ENCODE measurements at places on chromosomes 3 and 15. TPM values are rescaled to one million over a fixed set of nuclear protein-coding genes. Genes with fewer than 3 reads are reported as not detected.

DNA sequence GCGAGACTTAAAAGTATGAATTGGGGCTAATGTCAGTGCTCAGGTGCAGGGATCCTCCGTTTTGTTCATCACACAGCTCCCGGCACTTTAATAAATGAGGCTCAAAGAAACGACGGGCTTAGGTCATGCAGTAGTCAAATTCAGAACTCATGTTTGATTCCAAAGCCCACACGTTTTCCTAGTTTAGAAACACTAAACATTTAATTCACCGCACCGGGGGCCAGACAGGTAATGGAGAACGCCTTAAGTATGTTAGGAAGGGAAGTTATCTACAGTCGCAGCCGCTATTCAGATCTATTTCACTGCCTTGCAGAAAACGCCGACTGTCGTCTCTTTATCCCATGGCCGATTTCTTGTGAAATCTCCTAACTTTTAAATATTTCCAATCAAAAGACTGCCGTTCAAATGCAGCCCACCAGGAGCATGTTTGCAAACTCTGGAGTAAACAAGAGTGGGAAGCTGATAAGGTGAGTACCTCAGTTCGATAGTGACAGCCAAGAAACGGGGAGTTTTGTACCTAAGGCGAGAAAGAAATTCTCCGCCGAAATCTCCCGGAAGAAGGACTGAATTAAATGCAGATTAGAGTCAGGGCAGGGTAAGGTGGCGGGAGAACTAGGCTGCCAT lies 569 bp downstream of the HIGD2B start:
- peak; percentile 2 for DNase-seq

GRCh38 chr3:102269406-102269805 lies 165.4 kb upstream of the ZPLD1 start:
- no peak for DNase-seq

Gene TTC23
- 38.3 TPM for total RNA-seq

Gene SLC9C1
- total RNA-seq: not detected

Gene EPHA3
- 0.20 TPM for total RNA-seq

DNA sequence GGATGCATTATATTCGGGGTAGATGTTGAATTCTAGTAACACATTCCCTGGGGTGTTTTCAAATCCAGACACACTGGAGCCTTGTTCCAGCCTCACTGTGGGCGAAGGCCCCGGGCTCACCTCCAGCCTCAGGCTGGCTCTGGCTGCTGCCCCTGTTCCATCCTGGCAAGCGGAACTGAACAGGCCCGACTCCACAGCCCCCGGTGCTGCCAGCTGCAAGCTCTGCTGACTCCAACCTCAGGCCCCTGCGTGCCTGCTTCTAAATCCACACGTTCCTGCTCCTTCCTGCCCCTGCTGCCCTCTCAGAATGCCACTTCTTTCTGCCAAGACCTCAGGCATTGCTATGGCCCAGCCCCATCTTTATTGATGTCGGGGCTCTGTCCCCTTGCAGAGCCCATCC lies 90.6 kb downstream of the LIPC start:
- peak; percentile 59 for DNase-seq

- DNase-seq: no peak
Measured at GRCh38 chr3:58036293-58037032, 28.2 kb downstream of the FLNB start.

Gene CLDN11
- total RNA-seq: 32.3 TPM

Gene CD96
- total RNA-seq: 4.2 TPM

GRCh38 chr15:26864664-26865191 lies 2.1 kb upstream of the GABRA5 start:
- peak; percentile 16 for DNase-seq

- DNase-seq: no peak
Measured at GRCh38 chr3:13536432-13536831, 12.5 kb upstream of the FBLN2 start.

DNA sequence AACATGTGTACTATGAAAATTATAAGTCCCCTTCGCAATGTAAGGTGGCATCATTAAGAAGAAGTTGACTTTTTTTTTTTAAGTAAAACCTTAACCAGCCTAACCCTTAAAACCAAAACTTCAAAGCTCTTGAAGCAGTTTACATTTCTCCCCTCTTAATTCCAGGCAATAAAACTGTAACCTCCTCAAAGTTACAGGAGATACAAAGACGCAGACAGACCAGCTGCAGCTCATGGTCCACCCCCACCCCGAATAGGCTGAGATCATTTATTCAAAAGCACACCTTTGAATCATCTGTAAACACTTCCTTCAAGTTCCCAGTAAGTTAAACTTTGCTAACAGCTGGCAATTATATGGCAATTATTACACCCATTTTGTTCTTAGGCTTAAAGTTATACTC lies 414.5 kb downstream of the ERC2 start:
- no peak for DNase-seq

DNA sequence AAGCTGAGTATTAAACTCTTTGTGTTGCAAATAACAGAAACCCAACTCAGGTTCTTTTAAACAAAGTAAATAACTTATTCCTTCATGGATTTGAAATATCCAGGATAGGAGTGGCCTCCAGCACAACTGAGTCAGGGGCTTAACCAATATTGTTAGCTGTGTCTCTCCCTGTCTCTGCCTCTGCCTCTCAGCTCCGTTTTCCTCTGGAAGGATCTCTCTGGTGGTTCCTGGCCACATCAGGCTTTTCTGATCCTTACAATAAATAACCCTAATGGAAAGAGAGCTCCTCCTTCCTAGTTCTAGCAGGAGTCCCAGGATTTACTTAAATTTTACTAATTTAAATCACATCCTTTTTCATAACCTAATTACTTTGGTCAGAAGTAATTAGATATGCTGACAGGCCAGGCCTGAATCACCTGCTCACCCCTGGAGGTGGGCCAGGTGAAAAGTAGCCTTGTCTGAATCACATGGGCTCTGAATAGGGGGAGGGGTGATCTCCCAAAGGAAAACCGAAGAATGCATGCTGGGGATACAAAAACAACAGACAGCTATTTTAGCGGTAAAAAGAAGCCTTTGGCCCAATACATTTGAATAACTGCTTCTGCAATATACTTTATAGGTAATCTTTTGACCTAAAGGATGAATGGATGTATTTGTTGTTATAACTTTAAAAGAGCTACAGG lies 75.4 kb downstream of the REC114 start:
- DNase-seq: no peak

DNA sequence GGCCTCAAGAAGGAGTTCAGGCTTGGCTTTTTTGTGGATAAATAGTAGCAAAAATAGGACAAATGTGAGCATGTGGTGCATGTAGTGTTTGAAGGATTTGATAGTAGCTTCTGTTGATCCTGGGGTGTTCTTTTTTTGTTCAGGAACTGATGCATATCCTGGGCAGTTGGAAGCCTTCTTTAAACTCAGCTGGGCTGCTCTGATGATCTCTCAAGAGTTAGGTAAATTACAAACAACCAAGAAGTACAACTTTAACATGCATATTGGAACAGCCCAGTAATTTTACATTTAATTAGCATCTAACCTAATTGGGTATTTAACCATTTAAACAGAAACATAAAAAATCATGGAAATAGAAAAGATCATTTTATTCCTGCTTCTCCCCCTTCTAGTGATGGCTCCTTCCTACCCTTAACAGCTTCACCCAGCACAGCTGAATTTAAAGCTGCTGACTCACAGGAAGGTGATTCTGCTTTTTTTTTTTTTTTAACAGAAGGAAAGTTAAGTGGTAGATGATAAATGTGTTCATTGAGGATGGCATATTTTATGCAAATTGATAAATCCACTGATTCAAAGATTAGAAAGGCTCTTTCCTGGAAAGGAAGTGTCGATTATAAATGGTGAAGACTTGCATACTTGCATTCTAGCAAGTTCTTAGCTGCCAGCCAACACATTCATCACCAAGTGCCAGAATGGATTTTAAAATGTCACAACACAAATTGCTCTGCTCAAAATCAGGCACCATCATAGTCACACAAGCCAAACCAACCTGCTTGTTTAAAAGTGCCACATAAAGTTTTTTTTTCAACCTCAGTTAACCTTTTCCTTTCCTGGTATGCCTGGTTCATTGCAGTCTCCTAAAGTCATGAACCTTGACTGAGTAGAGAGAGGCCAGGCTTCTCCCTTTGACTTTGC lies 20.0 kb downstream of the SLC35G2 start:
- peak; percentile 69 for DNase-seq

- DNase-seq: no peak
Measured at GRCh38 chr3:58867621-58868020, 182.2 kb downstream of the CFAP20DC start.

DNA sequence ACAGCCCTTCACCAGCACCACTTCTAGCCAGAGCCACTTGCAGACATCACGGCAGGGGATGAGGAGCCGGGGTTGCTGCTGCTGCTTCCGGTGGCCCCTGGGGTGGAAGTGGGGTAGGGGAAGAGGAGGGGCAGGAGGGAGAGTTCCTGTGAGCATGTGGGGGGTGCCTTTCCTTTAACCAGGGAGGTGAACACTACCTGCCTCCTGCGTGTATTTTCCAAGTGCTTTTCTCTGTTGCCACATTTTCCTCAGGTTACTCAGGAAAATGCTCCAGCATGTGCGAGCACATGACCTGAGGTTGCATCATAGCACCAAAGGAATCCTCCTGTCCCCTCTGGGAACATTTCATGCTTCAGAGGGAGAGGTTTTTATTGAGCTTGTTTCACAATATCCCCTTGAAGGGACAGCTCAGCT lies 12.2 kb upstream of the SACM1L start:
- DNase-seq: peak; percentile 54

DNA sequence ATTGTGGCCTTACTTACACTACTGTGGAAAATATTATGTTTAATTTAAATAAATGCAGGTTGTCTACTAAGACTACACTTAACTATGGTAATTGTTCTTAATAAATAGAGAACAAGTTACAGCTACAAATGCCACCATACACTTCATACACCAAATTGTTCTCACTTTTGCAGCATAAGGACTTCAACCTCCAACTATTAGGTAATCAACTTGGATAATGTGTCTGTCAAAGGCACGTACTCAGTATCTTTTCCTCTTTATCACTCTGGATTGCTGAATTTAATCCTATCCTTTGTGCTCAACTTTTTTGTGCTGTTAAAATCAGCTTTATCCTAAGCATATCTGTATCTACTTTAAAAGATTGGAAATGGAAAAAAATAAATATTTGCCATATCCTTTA lies 41.6 kb upstream of the TMEM87A start:
- DNase-seq: no peak

Gene FBXO40
- total RNA-seq: under 0.01 TPM

Gene LRRC31
- total RNA-seq: not detected

Gene PLA2G4D
- total RNA-seq: not detected

Gene COL8A1
- total RNA-seq: 25.1 TPM

DNA sequence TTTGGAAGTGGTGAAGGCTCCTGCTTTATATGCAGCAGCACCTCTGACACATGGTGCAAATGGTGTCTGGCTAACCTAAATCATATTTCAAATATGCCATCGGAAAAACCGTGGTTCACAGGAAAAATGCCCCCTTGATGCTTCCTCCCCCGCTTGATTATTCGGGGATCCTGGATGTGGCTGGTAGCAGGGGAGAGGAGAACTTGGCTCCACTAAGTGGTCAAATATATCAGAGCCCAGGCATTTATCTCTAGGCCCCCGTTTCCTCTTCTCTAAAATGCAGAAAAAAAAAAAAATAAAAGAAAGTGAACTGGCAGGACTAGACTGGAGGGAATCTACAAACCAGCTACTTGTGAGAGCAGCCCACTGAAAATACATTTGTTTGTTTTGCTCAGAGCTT lies 18.2 kb upstream of the ATP2B2 start:
- no peak for DNase-seq

Gene VGLL3
- total RNA-seq: 19.8 TPM

Gene ZNF445
- total RNA-seq: 3.7 TPM

- no peak for DNase-seq
Measured at GRCh38 chr3:134860141-134860540, 65.1 kb downstream of the EPHB1 start.

Gene BOC
- 17.3 TPM for total RNA-seq

All from RPMI7951 (cell line).